Stimulated activated CD8-positive, alpha-beta memory T cell treated with anti-CD3 and anti-CD28 coated beads, Interleukin-4, amount 100 ng/mL, for 1 hour (primary cell): ENCODE measurements at places on chromosomes 1 and 21.

DNA sequence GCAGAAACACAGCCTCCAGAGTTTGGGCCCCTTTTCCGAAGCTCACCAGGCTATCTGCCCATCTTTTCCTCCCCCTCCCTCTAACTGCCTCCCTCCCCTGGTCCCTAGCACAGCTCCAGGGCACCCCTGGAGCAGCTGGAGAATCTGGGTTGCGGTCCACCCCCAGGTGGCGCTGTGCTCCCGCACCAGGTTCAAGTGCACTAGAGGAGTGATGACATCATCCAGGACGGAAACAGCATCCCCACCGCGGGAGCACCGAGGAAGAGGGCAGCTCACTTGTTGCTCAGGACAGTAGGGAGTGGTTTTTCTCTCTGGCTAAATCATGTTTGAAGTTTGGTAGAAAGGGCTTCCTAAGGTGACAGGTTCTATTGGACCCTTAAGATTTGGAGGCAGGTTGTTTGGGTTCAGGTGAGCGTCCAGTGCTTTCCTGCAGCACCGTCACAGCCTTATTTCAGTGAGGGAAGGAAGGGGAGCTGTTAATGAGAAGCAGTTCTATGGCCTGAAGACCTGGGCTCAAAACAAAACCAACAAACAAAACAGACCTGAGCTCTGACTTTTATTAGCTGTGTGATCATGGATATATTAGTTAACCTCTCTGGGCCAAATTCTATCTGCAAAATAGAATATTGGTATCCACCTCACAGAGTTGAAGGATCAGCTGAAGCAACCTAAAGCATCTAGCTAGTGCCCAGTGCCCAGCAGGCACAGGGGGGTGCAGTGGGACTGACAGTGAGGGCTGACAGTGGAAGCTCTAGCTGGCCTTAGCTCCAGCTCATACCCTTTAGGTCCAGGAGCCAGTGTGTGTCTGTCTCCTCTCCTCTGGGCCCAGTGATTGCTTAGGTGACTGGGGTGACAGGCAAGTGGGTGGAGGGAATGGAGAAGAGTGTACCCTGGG is 7.5 kb downstream of the SHISA4 start:
- peak; percentile 59 for DNase-seq

DNA sequence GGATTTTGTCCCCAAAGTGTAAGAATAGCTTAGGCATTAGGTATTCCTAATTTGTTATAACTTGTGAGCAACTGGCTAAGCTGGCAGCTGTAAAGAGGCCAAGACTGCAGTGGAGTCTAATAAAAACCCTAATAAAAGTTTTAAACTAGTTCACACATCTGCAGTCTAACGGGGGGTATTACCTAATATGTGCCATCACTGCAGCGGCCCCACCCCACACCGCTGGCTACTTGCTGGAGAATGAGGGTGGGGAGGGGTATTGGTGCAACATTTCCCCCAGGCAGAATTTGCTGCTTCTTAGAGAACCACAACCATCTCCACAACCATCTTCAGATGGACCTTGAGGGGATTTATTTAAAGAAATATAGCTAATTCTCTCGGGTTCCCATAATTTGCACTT is 135.0 kb downstream of the ZC3H11B start:
- no peak for DNase-seq

DNA sequence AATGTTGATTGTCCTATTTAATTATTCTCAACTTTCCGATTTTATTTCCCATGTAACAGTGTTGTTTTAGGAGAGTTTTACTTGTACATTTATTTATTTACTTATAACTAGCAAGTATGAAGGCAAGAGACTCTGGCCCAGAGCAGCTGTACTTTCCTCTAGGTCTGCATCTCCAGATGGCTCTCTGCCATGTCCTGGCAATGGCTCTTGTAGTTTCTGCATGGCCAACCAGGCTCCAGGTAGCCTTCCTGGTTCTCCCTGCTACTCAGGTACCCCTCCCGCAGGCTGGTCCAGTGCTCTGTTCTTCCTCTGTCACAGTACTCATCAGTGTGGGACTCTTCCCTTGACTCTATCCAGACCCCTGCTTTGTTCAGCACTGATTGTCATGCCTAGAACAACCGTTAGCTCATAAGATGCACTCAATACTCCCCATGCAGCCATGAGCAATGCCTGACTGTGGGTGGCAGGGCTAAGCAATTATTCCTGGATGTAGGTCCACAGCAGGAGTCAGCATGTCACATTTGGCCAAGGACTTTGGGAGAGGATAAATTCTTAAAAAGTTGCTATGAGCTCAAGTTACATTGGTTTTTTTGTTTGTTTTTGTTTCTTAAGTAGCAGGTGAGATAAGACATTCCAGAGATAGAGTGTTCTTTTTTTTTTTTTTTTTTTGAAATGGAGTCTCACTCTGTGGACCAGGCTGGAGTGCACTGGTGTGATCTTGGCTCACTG is 10.9 kb upstream of the IL20 start:
- DNase-seq = no peak

GRCh38 chr21:30629200-30629599 is 5.8 kb upstream of the KRTAP20-2 start:
- DNase-seq = no peak

GRCh38 chr1:151196292-151196800 is 2.0 kb upstream of the PIP5K1A start:
- DNase-seq = no peak

DNA sequence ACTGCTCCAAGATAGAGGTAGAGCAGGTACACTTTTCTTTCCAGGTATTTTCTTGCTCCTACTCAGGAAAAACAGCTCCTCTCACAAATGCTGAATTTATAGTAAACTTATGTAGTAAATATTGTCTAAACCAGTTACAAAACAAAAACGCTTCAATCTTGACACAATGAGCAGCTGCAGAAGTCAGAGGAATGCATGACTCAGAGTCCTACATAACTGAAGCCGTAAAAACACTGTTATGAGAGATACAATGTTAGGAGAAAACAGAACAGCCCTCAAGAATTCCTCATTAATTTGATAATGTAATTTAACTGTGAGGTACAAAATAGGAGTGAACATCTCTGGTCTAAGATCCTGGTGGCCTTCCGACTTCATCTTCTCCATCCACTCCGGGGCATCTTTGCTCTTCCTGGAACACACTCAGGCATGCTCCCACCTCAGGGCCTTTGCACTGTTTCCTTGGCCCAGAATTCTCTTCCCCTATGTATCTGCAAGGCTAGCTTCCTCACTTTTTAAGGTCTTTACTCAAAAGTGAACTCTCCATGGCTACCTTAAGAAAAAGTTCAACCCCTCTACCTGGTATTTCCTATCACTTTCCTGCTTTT is 138.5 kb downstream of the SLC45A1 start:
- DNase-seq = no peak

- no peak for DNase-seq
Observed at GRCh38 chr1:170284016-170284415, 138.3 kb downstream of the NTMT2 start.

- DNase-seq = no peak
Observed at GRCh38 chr1:10528066-10529014, 53.6 kb downstream of the PEX14 start.

- DNase-seq = no peak
Observed at GRCh38 chr1:63442141-63442475, 74.7 kb downstream of the ALG6 start.

GRCh38 chr1:89532866-89533265 is 8.2 kb downstream of the LRRC8B start:
- no peak for DNase-seq

DNA sequence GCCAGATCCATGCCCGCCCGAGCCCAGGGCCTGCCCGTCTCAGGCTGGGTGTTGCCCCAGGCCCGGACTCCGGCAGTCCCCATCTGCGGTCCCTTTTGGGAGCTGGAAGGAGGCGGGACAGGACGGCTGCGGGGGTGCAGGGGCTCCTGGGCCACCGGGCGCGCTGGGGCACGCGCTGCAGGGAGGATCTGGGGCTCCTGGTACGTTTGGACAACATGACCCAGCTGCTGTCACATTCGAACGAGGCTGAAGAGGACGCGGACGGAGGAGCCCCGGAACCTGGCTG is 6.6 kb upstream of the CALML6 start:
- no peak for DNase-seq
